ENCODE measurements at places on chromosomes 2 and 18.

DNA sequence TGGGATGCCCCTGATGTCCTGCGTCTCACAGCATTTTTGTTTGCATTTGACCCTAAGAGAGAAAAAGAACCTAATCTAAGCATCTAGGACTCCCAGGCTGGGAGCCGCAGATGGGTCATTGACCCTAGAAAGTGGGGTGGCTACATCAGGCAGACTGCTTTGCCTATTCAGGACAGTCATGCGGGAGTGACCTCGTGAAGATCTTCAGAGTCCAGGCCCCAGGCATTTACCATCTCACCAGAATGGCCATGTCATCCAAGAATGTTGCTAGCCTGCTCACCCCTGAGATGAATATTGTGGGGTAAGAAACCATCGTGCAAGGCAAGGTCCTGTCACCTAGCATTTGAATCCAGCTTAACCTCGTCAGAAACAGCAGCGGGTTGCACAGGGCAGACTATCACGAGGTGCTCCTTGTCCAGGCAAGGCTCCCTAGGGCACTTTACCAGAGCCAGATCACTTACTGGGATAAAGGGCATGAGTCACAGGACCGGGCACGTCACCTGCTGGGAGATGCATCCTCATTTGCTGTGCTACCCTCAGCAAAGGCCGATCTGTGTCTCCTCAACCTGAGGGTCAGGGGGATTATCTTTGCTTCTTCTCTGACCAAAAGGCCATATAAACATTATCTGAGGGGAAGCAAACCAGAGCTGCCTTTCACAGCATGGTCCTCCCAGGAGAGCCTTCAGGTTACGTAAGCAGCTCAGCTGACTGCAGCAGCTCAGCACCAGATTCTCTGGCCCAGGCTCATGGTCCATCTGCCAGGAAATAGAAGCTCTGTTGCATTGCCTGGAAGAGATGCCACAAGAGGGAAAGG is 162.3 kb downstream of the ACKR3 start:
- peak; percentile 17 for DNase-seq

DNA sequence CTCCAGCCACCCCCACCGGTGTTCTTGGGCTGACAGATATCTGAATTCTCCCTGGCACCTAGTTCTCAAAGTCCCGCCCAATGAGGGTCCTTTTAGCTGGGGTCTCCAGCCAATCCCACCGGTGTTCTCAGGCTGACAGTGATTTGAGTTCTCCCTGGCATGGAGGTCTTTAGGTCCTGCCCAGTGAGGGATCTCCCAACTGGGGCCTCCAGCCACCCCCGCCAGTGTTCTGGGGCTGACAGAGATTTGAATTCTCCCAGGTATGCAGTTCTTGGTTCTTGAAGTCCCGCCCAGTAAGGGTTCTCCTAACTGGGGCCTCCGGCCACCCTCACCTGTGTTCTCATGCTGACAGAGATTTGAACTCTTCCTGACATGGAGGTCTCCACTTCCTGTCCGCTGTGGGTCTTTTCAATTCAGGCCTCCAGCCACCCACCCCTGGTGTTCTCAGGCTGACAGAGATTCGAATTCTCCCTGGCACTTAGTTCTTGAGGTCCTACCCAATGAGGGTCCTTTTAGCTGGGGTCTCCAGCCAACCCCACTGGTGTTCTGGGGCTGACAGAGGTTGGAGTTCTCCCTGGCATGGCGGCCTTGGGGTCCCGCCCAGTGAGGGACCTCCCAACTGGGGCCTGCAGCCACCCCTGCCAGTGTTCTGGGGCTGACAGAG is 154.6 kb downstream of the ANKRD36 start:
- DNase-seq, result peak; percentile 0

- no peak for DNase-seq
Measured at GRCh38 chr2:85353876-85354285, 447 bp downstream of the RETSAT start.

DNA sequence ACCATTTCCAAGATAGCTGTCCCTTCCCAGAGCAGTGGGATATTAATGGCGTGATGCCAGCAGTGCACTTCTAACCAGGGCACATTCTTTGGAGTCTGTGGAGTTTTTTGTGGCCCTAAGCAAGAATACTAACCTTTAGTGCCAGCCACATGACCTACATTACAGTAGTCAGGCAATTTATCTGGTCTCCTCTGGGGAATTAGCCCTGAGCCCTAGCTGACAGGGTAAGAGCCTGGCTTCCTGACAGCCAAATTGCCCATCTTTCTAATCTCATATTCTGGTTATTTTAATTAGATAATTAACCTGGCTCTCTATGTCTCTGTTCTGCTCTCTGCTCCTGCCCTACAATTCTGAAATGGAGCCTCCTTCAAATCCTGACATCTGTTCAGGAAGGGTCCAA is 5.2 kb downstream of the PFN4 start:
- DNase-seq, result no peak

DNA sequence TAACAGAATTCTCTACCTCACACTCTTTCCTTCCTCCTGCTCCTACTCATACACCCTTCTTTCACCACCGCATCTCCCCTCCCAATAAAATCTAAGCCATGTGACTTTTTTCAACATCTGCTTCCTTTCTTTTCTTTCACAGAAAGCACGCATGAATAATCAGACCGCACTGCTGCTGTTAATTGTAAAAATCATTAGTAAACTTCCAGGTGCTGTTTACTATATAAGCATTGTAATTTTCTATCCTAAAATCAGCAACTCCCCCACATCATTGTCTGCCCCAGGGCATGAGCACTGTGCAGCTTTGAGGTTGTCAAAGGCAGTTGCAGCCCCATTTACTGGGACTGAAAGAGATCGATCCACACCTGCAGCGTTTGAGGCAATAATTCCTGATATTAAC is 782.6 kb upstream of the ID2 start:
- peak; percentile 11 for DNase-seq

Data from inflammatory macrophage treated with lipopolysaccharide for 4 hours (primary cell).